NCI-H146 (cell line): ENCODE measurements at places on chromosomes 3 and 15.
A peak's percentile ranks its signal among the peaks of the same experiment; 100 is the strongest.

DNA sequence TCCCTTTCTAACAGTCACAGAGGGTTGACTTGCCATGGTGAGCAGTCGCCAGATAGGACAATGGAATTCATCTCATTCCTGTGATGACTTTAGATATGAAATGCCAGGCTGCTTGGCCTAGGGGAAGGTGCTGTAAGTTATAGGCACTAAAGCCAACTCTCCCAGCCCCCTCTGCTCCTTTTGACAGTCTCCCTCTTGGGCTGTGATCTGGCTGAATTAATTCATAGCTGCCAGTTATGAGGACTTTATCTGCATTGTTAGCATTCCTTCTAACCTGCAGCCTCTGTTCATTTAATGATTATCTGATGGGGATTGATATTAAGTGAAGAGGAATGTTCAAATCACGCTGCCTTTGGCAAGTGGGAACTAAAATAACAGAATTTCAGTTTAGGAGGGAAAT is 427.1 kb upstream of the RASGRP1 start:
- DNase-seq, result no peak

DNA sequence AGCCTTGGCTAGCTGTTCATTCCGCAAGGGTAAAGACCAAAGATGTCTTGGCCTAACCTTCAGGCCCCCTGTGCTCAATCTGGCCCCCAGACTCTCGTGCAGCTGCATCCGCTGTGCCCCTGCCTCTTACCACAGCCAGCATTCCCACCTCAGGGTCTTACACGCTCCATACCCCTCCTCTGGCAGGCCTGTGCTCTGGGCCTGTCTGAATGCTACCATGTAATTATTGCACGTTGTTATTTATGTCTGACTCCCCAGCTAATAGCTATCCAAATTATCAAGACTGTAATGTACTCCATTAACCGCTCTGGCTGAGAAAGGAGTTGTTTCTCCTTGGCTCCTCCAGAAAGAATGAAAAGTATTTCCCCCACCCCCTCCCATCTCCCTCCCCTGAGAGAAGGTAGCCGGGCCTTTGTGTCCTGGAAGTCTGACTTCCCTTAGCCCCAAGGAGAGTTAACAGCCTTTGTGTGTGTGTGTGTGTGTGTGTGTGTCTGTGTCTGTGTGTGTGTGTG is 54.5 kb upstream of the UBE2E1 start:
- no peak for DNase-seq

- no peak for DNase-seq
Measured at GRCh38 chr3:31064021-31064420, 169.6 kb upstream of the GADL1 start.

DNA sequence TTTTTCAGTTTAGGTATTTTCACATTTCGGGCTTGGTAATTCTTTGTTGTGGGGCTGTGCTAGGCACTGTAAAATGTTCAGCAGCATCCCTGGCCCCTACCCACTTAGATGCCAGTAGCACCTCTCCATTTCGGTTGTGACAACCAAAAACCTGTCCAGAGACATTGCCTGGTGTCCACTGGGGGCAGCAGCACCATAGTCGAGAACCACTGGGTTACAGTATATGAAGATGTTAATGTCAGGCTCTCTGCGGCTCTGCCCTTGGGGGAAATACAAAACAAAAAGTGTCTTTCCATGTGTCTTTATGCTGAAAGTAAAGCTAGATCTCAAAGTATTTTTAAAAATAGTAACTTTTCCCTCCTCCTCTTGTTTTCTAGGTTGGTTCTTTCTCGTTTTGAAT is 177.2 kb downstream of the ITPR1 start:
- DNase-seq, result no peak

DNA sequence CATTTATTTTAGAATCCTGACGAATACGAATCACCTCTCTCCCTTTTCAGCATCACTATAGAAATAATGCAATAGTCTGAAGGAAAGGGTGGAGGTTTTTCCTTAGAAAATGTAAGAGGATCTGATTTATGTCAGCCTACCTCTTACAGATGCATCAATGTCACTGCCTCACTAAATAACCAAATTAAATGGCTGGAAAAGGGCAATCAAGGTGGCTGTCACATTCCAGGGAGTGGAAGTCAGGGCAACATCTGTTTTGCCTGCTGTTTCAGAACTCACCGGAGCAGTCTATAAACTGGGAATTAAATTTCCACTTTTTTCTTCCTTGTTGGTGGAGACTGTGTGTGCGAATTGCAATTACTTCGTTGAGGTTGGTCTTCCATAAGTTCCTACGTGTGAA is 299.3 kb upstream of the PDZRN3 start:
- DNase-seq, result no peak

GRCh38 chr3:38614091-38614490 is 35.4 kb downstream of the SCN5A start:
- no peak for DNase-seq

GRCh38 chr15:69909719-69910444 is 187.8 kb downstream of the TLE3 start:
- DNase-seq, result peak; percentile 10

- no peak for DNase-seq
Measured at GRCh38 chr15:33218071-33218491, 23.6 kb upstream of the FMN1 start.

- DNase-seq, result no peak
Measured at GRCh38 chr3:3801494-3801841, 2.2 kb downstream of the LRRN1 start.

GRCh38 chr3:57978316-57978715 is 29.9 kb upstream of the FLNB start:
- no peak for DNase-seq

DNA sequence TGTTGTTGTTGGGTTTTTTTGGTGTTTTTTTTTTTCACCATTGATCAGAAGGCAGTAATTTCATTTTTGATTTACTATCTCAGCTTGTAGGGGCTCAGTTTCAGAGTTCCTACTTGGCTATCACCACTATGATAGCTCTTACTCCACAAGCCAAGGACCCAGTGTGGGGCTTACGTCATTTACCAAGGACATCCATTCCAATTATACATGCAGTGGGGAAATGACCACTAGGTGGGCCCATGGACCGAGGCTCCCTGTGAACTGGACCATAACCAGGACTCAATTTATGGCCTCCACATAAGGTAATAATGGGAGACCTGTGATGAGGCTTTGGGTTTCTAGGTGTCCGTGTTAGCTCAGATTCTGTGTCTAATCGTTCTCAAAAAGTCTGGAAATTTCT is 67.5 kb upstream of the CACNA1D start:
- no peak for DNase-seq

- no peak for DNase-seq
Measured at GRCh38 chr15:92608866-92609700, 46.5 kb downstream of the FAM174B start.

DNA sequence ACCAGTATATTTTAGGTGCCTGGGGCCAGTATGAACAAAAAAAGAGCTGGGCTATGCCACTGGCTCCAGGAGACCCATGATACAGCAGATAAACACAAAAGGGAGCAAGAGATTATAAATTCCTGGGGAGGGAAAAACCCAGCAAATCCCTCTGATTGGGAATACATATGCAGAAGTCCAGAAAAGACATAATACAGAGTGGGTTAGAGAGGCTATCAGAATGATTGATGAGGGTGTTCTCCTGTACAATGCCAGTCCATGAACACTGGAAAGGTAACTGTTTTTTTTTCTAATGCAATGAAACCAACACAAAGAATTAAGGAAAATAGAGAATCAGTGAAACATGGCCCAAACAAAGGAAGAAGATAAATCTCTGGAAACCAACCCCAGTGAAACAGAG is 5.4 kb upstream of the VPS39 start:
- DNase-seq, result no peak

- no peak for DNase-seq
Measured at GRCh38 chr15:96703794-96704550, 373.5 kb downstream of the NR2F2 start.

DNA sequence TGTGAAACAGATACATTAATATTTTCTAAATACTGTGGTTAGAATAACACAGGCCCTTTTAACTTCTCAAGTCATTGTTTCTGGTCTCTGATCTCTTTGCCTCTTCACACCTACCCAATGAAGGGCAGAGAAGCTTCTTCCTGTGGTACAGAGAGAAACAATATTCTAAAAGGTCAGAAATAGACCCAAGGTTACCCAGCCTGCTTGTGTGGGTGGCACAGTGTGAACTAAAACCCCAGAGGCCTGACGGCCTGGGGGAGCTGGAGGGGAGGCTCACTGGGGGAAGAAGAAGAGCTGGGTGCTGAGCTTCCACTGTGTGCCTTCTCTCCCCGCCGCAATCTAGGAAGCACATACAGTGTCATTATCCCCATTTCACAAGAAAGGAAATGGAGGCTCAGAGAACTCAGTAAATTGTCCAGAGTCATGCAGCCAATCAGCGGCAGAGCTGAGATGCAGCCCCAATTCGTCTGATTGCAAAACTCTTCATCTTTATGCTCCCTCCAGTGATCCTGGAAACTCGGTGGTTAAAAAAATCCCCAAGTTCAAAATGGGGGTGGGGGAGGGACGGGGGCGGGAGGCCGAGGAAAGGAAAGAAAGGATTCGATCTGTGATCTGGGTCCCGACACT is 64.1 kb upstream of the HEG1 start:
- DNase-seq, result no peak

DNA sequence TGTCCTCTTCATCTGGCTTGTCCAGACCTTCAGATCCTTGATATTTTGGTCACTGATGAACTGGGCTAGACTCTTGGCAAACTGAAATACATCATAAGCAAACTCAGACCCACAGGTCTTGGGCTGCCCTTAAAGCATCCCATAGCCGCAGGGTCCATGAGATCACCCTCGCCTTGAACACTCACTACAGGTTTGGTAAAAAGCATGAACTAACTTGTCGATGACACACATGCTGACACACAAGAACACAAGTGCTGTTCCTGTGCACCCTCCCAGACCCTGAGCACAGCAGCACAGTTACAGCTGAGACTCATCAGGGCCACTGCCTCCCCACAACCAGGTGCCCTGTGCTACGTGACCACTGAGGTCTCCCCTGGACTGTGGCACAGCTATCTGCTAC is 21.0 kb downstream of the PFKFB4 start:
- DNase-seq, result no peak

- peak; percentile 56 for DNase-seq
Measured at GRCh38 chr15:31440754-31441311, 114.2 kb downstream of the KLF13 start.

DNA sequence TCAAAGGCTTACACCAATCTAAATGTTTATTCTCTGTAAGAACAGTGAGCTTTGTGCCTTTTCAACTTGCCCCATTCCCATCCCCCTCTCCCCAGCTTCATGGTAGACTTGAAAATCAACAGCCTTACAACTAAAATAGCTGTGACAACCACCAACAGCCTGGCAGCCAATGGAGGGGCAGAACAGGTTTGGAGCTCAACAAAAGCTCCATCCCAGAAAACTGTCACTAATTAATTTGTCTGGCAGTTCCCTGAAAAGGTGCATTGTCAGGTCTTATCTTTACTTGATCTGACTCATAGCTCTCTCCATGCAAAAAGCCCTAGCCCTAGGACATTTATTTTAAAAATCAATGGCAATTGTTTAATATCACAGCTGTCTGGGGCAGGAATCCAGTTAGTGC is 22.6 kb downstream of the MTHFS start:
- DNase-seq, result peak; percentile 87

DNA sequence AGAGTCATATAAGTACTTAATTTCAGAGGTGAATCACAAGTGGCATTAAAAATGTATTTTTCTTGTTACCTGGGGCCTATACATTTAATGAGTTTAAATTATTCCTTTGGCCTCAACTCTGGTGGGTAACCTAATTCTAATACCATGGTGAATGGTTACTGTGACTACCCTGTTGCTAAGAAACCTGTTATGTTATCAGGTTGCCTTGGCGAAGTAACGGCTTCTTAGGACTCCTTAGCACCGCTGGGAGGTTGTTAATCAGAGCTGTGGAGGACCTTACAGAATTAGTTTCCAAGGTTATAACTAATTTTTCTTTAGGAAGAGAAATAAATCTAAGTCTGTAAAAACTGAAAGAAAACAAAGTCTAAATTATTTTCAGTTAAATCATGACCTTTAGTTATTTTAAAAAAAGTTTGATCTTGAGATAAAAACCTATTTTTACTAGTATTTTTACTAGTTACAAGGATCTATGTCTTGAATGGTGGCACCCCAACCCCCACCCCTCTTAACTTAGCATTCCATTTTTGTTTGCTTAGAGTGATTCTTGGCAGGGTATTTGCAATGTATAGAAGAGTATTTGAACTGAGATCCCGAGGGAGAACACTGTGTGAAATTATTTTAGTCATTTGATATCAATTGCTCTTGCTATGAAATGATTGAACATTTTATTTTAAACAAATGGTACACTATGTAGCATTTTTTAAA is 155.5 kb downstream of the FNDC3B start:
- DNase-seq, result peak; percentile 45

- no peak for DNase-seq
Measured at GRCh38 chr3:27090275-27091041, 278.7 kb downstream of the NEK10 start.

- no peak for DNase-seq
Measured at GRCh38 chr15:35134299-35134698, 49.2 kb upstream of the NANOGP8 start.

GRCh38 chr15:100339999-100340398 is 1.8 kb downstream of the ADAMTS17 start:
- peak; percentile 11 for DNase-seq

- DNase-seq, result no peak
Measured at GRCh38 chr3:154884952-154885351, 195.2 kb upstream of the MME start.

DNA sequence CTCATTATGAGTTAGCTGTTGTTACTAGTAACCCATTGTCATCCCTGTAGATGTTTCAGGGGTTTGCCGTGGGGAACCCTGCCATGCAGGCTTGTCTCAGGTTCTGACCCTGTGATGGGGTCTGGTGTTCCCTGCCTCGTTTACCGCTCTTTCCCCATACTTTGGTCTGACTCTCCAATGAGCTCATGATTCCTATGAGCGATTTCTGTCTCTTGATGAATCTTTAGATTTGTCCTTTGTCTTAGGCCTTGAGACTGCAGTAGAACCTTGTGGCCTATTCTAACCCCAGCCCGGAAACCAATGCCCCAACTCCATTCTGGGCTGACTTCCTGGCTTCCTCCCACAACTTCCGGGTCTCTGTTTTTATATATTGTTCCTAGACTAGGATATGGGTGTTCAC is 11.3 kb upstream of the IQGAP1 start:
- DNase-seq, result no peak

GRCh38 chr15:65832549-65833364 is 36.5 kb upstream of the RAB11A start:
- peak; percentile 98 for DNase-seq

DNA sequence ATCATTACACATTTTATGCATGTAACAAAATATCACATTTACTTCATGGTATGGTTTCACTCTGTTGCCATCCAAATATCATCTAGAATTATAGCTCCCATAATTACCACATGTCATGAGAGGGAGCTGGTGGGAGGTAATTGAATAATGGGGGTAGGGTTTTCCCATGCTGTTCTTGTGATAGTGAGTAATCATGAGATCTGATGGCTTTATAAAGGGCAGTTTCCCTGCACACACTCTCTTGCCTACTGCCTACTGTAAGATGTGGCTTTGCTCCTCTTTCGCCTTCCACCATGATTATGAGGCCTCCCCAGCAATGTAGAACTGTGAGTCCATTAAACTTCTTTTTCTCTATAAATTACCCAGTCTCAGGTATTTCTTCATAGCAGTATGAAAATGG is 123.4 kb downstream of the SATB1 start:
- no peak for DNase-seq
